ENCODE measurements at places on chromosomes 3 and 15.

- DNase-seq: no peak
Measured at GRCh38 chr3:49529567-49529966, 24.7 kb upstream of the BSN start.

DNA sequence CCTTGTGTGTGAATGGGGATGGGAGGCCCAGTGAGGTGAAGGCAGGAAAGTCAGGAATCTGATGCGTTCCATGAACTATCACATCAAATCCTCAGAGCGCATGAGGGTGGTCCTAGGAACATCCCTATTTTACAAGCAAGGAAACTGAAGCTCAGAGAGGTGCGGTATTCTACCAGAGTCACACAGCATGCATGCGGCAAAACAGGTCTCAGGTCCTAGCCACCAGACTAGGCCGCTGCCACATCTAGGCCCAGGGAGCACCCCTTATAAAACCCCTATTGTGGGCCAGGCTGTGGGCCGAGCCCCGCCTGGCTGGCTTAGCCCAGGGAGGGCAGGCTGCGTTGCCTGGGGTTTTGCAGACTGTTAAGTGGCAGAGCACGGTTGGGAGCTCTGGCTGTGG is 17.9 kb upstream of the GRIP2 start:
- no peak for DNase-seq

GRCh38 chr3:62003835-62004234 is 369.5 kb downstream of the FEZF2 start:
- DNase-seq: no peak

DNA sequence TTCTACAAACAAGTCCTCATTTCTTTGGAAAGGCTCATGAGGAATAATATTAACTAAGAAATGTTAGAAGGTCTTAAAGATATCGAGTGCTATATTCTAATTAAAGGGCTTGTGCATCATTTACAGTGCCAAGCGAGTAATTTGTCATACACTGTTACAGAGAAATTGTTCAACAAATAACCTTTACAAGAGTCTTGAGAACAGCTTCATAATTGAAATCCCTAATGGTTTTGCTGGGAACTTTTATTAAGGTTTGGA is 209.5 kb downstream of the MECOM start:
- DNase-seq: no peak

DNA sequence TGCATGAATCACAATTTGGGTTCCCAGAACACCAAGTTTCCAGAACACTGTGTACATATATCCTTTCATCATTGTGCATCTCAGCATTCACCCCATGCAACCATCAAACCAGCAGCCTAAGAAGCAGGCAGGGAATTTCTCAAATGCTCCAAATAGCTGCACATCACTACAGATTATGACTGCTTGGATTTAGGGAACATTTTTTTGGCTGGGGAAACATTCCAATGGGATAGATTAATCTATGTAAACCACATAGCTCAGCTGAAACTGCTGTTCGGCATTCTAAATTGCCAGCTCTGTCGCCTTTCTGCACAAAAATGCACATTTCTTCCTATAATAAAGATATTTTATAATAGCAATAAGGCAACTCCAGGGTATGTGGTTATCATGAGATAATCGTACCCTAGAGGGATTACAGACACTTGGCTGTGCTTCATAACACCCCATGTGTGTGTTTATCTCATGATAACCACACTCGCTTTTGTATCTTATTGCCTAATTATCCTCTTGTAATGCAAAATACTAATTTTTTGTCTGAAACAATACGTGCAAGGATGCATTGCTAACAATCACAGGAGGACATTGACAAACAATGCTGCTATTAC is 483.7 kb upstream of the DPH6 start:
- peak; percentile 79 for DNase-seq

GRCh38 chr15:23671481-23671880 is 15.6 kb downstream of the NDN start:
- DNase-seq: no peak

DNA sequence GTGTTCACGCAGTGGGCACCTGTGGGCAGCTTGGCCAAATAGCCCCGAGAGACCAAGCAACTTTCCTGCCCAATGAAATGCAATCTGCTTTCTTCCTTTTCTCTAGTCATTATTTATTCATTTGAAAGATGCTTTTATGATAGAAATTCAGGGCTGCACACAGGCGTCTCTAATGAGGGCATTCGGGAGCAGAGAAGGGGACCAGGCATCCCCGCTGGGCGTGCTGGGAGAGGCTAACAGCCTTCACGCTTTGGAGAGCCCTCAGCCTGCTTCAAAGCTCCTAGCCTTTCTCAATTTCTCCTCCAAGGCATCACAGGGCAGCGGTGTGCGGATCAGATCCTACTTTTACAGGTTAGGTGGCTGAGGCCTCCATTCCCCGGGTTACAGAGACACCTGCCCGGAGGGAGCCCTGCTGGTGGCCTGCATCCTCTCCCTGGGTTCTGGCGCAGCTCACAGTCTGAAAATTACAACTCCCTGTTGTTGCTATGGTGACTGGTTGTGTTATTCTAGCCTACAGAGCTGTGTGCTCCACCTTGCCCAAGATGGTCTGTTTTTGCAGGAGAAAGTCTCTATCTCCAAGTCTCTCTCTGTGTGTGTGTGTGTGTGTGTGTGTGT is 21.8 kb upstream of the KLF13 start:
- no peak for DNase-seq

All from HS-27A (cell line).